ENCODE measurements at places on chromosomes 16 and 17.

- no peak for DNase-seq
These were observed 14.2 kb upstream of the ZFHX3 start for GRCh38 chr16:73062001-73062616.

- DNase-seq: peak; percentile 73
These were observed 29.3 kb downstream of the ACTG1 start for GRCh38 chr17:81483085-81483861.

DNA sequence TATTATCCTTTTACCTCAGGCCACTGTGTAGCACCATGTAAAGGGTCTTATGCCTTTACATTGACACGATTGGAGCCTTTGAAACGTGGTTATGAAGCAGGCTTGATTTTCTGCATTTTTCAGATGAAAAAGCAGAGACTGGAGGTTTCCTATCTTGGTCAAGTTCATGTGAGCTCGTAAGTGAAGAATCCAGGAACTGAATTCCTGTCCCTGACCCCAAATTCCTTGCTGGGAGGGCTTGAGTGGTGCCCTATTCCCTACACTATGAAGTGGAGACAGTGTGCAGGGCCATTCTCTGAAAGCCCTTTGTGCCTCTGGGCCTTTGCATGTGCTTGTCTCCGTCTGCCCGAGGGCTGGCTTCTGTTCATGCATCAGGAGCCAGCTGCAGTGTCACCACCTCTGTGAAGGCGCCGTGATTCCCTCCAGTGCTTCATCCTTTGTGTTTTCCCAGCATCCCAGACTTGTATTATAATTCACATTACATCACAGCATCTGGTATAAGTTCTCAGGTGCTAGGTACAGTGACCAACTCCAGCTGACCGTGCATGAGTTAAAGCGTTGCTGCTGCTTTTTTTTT lies 181.1 kb downstream of the SNX29 start:
- no peak for DNase-seq

DNA sequence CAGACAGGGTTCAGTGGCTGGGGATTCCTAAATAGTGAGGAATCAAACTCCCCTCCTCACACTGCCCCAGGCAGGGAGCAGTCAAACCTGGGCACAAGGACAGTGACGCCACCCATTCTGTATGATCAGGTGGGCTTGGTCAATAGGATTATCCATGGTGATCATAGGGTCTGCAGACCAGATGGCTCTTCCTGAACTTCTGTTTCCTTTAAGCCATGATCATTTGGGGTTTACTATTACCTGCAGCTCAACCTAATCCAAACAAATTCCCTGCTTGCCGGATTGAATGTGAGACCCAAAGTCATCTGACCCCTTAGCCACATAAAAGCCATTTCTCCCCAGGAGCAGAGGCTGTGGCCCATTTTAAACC lies 54.3 kb downstream of the PLXDC1 start:
- no peak for DNase-seq

- no peak for DNase-seq
These were observed 23.1 kb upstream of the GPRC5C start for GRCh38 chr17:74408815-74409214.

DNA sequence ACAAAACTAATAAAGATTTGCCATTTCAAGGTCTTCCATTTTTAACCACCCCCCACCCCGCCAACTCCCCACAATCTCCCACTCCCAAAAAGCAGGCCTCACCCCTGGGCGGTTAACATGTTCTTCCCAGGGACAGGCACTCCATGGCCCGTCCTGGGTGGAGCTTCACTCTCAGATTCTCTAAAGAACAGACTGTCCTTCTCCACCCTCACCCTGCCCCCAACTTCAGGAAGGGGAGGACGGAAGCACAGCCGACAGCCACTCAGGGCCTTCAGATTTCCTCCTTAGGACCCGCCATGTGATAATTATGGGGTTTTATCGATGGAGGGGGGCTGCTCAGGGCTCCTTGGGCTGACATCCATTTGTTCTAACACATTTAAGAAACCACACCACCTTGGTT lies 61.9 kb downstream of the ZFHX3 start:
- no peak for DNase-seq

DNA sequence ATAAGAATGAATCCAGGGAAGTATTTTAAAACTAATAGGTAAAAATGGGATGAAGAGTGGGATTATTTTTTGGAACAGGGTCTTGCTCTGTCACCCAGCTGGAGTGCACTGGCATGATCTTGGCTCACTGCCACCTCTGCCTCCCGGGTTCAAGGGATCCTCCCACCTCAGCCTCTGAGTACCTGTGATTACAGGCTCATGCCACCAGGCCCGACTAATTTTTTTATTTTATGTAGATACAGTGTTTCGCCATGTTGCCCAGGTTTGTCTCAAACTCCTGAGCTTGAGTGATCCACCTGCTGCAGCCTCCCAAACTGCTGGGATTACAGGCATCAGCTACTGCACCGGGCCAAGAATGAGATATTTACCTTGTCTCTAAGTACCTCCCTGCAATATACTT lies 22.1 kb downstream of the NSMCE1 start:
- no peak for DNase-seq
